ENCODE measurements at places on chromosomes 3 and 15.

- no peaks in the 10 kb centered on the region for H3K4me1 ChIP-seq
- H3K36me3 ChIP-seq: no peaks in the 10 kb centered on the region
- no peak overlapping the region for H3K4me3 ChIP-seq
Measured at GRCh38 chr3:195764961-195765706, 44.4 kb downstream of the MUC20 start.

DNA sequence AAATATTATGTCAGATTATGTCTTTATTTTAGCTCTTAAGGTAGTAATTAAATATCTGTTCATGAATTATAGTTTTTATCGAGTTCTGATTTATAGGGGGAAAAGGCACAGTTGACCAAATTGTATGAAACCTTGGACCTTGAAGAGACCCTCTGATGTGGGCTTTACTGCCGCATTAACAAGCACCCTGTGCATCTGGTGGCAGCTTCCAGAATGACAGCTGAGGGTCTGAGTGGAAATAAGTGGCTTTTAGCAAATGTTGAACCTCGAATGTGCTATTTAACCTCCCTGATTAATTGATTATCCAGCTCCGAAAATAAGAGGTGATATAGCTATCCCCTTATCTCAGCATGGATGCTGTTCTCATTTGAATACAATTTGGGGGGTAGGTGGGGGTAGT is 87.0 kb downstream of the TMEM108 start:
- no peaks in the 10 kb centered on the region for H3K36me3 ChIP-seq
- no peak overlapping the region for H3K4me3 ChIP-seq
- no peaks in the 10 kb centered on the region for H3K27me3 ChIP-seq
- no peaks in the 10 kb centered on the region for H3K4me1 ChIP-seq
- no peak for DNase-seq

- H3K27me3 ChIP-seq: no peaks in the 10 kb centered on the region
- no peak overlapping the region for H3K4me3 ChIP-seq
- no peaks in the 10 kb centered on the region for H3K36me3 ChIP-seq
Measured at GRCh38 chr3:59540696-59541095, 490.9 kb upstream of the CFAP20DC start.

GRCh38 chr3:9194509-9195184 is 54.8 kb downstream of the SRGAP3 start:
- no peak overlapping the region for H3K4me3 ChIP-seq
- H3K4me1 ChIP-seq: no peaks in the 10 kb centered on the region
- no peaks in the 10 kb centered on the region for H3K27me3 ChIP-seq
- DNase-seq: no peak
- no peak overlapping the region for H3K27ac ChIP-seq

GRCh38 chr3:139537361-139537760 is 2.2 kb downstream of the RBP1 start:
- no peak overlapping the region for H3K4me3 ChIP-seq
- no peaks in the 10 kb centered on the region for H3K4me1 ChIP-seq
- DNase-seq: no peak

DNA sequence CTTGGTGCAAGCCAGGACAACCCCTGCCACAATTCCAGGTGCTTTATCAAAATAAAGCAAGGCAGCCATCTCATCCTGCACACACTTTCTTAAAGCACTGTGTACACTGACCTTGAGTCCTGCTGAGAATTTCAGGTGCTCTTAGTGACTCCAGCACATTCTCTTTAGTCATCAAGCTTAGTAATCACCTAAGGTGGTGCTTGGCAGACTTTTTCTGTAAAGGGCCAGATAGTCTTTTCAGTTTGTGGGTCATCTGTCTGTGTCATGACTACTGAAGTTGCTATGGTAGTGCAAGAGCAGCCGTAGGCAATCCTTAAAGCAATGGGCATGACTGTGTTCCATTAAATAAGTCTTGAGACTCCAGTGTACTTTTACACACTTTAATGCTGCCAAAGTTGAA is 36.4 kb downstream of the RIOX2 start:
- no peaks in the 10 kb centered on the region for H3K27me3 ChIP-seq
- no peaks in the 10 kb centered on the region for H3K36me3 ChIP-seq
- H3K4me3 ChIP-seq: no peak overlapping the region
- DNase-seq: no peak
- no peak overlapping the region for H3K27ac ChIP-seq

DNA sequence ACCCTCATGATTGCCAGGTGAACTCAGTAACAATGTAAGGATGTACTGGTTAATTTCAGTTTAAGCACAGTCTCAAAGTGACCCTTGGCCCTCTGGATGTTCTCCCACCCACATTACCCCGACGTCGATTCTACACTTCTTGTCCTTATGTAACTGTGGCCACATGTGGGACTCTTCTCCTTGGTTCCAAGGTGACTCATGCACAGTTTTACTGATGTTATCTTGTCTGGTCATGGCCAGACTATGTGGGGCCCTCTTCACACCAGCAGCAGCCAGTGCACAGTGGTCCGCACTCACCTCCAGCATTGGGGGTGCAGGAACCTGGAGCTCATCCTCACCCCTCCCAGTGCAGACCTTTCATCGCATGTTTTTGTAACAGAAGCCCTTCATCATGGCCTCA is 519.4 kb downstream of the OCA2 start:
- no peaks in the 10 kb centered on the region for H3K27me3 ChIP-seq
- DNase-seq: no peak
- no peak overlapping the region for H3K4me3 ChIP-seq
- no peak overlapping the region for H3K27ac ChIP-seq
- no peaks in the 10 kb centered on the region for H3K36me3 ChIP-seq
- H3K4me1 ChIP-seq: no peaks in the 10 kb centered on the region

DNA sequence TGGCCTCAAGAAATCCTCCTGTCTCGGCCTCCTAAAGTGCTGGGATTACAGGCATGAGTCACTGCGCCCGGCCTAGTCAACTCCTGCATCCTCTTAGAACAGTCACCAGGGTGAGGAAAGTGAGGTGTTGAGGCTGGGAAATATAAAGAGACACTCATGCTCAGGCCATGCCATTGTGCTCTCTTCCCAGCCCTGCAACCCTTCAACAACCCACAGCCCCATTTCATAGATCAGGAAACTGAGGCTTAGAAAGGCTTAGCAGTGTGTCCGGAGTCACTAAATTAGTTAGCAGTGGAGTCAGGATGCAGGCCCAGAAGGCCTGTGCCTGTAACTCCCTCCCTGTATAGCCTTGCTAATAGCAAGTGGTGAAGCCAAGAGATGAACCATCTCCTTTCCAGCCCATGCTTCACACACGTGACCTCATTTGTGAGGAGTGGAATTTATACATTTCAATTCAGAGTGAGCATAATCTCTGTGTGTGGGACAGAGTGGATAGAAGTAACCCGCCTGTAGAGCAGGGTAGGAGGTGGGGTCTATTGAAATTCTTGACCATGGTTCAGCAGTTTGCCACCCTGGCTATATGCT is 51.7 kb upstream of the USP3 start:
- DNase-seq: no peak
- H3K4me1 ChIP-seq: no peaks in the 10 kb centered on the region
- H3K36me3 ChIP-seq: no peaks in the 10 kb centered on the region
- H3K27me3 ChIP-seq: no peaks in the 10 kb centered on the region
- no peak overlapping the region for H3K27ac ChIP-seq

DNA sequence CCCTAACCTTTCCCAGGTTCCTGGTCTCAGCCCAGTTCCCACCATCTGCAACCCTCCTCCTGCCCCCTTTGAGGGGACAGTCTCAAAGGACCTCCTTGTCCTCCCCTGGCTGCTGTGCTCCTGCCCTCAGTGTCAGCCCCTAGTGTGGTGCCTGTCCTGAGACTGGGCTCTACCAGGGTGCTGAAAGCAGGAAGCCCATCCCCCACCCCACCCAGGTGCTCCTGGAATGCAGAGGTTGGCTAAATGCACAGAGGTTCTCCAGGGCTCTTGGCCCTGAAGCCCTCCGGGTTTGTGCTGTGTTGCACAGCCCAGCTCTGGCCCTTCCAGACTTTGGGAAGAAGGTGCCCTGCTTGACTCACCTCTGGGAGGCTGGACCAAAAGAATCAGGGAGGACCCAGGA is 21.8 kb downstream of the C3orf18 start:
- H3K4me1 ChIP-seq: no peaks in the 10 kb centered on the region
- H3K27me3 ChIP-seq: no peaks in the 10 kb centered on the region
- no peak for DNase-seq
- no peak overlapping the region for H3K4me3 ChIP-seq

- no peak for DNase-seq
- H3K36me3 ChIP-seq: no peaks in the 10 kb centered on the region
- no peaks in the 10 kb centered on the region for H3K27me3 ChIP-seq
- H3K4me1 ChIP-seq: peaks cover 14% of the 10 kb centered on the region
- no peak overlapping the region for H3K27ac ChIP-seq
Measured at GRCh38 chr3:158569794-158570193, 1.2 kb upstream of the MLF1 start.

GRCh38 chr3:53554559-53555067 is 60.2 kb downstream of the CACNA1D start:
- no peaks in the 10 kb centered on the region for H3K4me1 ChIP-seq
- no peaks in the 10 kb centered on the region for H3K36me3 ChIP-seq
- H3K4me3 ChIP-seq: no peak overlapping the region

DNA sequence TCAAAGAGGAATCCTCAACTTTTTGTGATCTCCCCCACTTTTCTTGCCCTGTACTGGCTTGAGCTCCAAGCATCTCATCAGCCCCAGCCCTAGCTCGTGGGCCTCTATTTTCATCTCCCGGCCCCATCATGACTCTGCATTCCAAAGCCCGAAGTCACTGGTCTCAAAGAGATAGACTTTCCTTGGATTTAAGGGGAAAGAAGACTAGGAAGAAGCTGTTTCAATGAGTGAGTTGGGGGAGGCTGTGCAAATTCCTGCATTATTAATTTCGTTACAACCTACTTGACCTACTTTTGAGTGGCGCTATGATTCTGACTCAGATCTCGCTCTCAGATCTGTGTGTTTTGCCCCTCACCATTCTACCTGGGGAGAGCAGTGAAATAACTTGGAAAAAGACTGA is 266.6 kb upstream of the TBL1XR1 start:
- no peaks in the 10 kb centered on the region for H3K27me3 ChIP-seq
- H3K27ac ChIP-seq: no peak overlapping the region
- no peak overlapping the region for H3K4me3 ChIP-seq
- peaks cover 3% of the 10 kb centered on the region for H3K4me1 ChIP-seq

DNA sequence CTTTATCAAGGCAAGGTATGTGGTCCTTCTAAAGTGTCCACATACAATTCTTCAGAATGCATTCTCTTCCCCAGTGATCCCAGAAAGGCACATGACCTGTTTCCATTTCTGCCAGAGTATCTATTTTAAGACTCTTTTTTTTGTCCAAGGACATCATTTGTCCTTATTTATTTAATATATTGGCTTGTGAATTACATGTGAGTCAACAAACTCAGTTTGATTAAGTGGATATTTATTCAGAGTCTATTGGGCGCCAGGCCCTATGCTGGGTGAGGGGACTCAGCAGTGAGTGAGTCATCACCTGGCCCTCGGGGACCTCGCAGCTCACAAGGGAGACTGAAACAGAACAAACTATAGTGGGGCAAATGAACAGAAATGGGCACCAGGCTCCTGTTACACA is 136.8 kb downstream of the SNRK start:
- no peak for DNase-seq
- no peaks in the 10 kb centered on the region for H3K4me1 ChIP-seq
- no peaks in the 10 kb centered on the region for H3K27me3 ChIP-seq
- H3K4me3 ChIP-seq: no peak overlapping the region

- H3K27me3 ChIP-seq: no peaks in the 10 kb centered on the region
- H3K4me3 ChIP-seq: no peak overlapping the region
- H3K36me3 ChIP-seq: no peaks in the 10 kb centered on the region
- H3K27ac ChIP-seq: no peak overlapping the region
- DNase-seq: no peak
Measured at GRCh38 chr15:60869851-60870250, 359.3 kb downstream of the RORA start.

DNA sequence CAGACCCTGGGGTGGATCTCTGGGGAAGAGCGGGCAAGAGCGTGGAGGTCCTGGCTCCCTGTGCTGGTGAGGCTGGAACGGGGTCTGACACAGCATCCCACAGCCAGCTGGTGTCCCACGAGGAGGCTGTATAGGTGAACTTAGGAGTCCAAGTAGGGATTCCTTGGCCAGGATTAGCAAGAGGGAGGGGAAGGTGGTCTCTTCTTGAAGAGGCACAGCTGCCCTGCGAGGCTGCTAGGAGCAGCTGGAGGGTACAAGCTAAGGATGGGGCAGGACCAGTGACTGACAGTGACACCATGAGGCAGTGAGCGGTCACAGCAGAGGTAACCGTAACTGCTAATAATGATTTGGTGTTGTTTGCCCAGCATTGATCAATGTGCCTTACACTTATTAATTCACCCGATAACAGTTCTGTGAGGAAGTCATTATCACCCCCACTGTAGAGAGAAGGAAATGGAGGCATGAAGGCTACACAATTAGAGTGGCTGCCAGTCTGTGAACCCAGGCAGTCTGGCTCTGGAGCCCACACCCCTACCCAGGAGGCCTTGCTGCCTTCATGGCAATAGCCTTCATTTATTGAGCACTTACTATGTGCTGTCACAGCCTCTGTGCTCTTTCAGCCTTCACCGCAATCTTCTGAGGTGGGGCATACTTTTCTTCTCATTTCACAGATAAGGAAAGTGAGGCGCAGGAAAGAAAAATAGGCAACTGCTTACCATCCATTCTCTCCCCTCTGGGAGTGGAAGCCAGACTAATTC is 59.4 kb downstream of the TMEM44 start:
- no peaks in the 10 kb centered on the region for H3K36me3 ChIP-seq
- H3K27me3 ChIP-seq: no peaks in the 10 kb centered on the region
- H3K4me1 ChIP-seq: no peaks in the 10 kb centered on the region
- DNase-seq: peak; percentile 33
- no peak overlapping the region for H3K27ac ChIP-seq
- no peak overlapping the region for H3K4me3 ChIP-seq

GRCh38 chr3:101780661-101781060 is 1.6 kb downstream of the NXPE3 start:
- peak overlapping the region; percentile 91 for H3K27ac ChIP-seq
- no peak for DNase-seq
- peaks cover 24% of the 10 kb centered on the region for H3K36me3 ChIP-seq
- no peaks in the 10 kb centered on the region for H3K27me3 ChIP-seq
- H3K4me1 ChIP-seq: peaks cover 64% of the 10 kb centered on the region
- H3K4me3 ChIP-seq: no peak overlapping the region

- H3K4me1 ChIP-seq: peaks cover 34% of the 10 kb centered on the region
- H3K36me3 ChIP-seq: no peaks in the 10 kb centered on the region
- H3K27ac ChIP-seq: no peak overlapping the region
Measured at GRCh38 chr15:50676799-50677483, 9.7 kb downstream of the TRPM7 start.

Data from CD4-positive, alpha-beta memory T cell (primary cell).